ENCODE measurements at places on chromosomes 3 and 15. TPM values are rescaled to one million over a fixed set of nuclear protein-coding genes. Genes with fewer than 3 reads are reported as not detected.

The IGSF10 gene
- polyA plus RNA-seq = 15.3 TPM

The AADACL2 gene
- not detected for polyA plus RNA-seq

The PLSCR2 gene
- not detected for polyA plus RNA-seq

- no peak for DNase-seq
- H3K4me3 ChIP-seq = no peak overlapping the region
- H3K27ac ChIP-seq = no peak overlapping the region
These were observed 63.4 kb downstream of the ERC2 start for GRCh38 chr3:56404884-56405283.

- peaks cover 7% of the 10 kb centered on the region for H3K4me1 ChIP-seq
- no peaks in the 10 kb centered on the region for H3K36me3 ChIP-seq
- H3K27ac ChIP-seq = peak overlapping the region; percentile 91
- no peak for DNase-seq
- peak overlapping the region; percentile 95 for H3K4me3 ChIP-seq
- no peaks in the 10 kb centered on the region for H3K27me3 ChIP-seq
These were observed 634 bp downstream of the MINDY2 start for GRCh38 chr15:58771621-58772250.

- H3K27ac ChIP-seq = no peak overlapping the region
- no peaks in the 10 kb centered on the region for H3K4me1 ChIP-seq
- no peak overlapping the region for H3K4me3 ChIP-seq
- no peaks in the 10 kb centered on the region for H3K36me3 ChIP-seq
- H3K27me3 ChIP-seq = no peaks in the 10 kb centered on the region
These were observed 190.7 kb downstream of the ZIC4 start for GRCh38 chr3:147215660-147216059.

DNA sequence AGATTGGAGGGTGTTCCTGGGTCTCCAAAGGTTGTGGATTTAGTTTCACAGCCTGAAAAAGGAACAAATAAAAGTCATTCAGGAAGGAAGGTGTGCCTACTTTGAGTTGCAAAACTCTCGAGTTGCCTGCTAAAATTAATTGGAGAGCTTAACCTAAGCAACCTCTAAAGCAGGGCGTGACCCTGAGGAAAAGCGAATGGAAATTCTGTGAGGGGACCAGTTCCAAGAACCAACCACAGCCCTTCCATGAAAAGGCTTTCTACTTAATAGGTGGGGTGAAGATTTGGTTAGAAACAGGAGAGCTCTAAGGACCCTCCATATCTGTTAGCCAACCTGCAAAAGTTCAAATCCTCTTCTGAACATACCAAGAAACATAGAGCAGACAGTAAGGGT, 1.5 kb downstream of the CD80 start:
- no peaks in the 10 kb centered on the region for H3K4me1 ChIP-seq
- no peaks in the 10 kb centered on the region for H3K36me3 ChIP-seq
- no peak overlapping the region for H3K27ac ChIP-seq
- H3K27me3 ChIP-seq = no peaks in the 10 kb centered on the region

GRCh38 chr3:173552526-173552925, 155.0 kb downstream of the NLGN1 start:
- H3K4me1 ChIP-seq = no peaks in the 10 kb centered on the region
- no peak overlapping the region for H3K27ac ChIP-seq
- H3K36me3 ChIP-seq = no peaks in the 10 kb centered on the region

DNA sequence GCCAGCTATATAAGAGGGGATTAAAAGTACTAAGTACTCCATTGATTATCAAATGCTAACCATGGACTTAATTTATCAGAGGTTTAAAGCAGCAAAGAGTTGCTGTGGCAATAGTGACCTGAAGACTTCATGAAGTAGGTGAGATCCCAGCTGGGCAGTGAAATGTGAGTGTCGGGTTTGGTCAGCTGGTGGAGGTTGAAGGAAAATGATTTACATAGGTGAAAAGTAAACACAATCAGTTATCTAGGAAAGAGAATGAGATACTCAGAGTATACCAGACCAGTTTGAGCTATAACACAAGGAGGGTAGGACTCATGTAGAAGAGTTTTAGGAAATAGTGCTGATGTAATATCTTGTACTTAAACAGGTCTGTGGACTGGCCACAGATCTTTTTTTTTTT, 16.5 kb upstream of the FBXO22 start:
- H3K4me1 ChIP-seq = no peaks in the 10 kb centered on the region
- no peaks in the 10 kb centered on the region for H3K27me3 ChIP-seq
- H3K4me3 ChIP-seq = no peak overlapping the region
- no peak for DNase-seq
- peaks cover 44% of the 10 kb centered on the region for H3K36me3 ChIP-seq

DNA sequence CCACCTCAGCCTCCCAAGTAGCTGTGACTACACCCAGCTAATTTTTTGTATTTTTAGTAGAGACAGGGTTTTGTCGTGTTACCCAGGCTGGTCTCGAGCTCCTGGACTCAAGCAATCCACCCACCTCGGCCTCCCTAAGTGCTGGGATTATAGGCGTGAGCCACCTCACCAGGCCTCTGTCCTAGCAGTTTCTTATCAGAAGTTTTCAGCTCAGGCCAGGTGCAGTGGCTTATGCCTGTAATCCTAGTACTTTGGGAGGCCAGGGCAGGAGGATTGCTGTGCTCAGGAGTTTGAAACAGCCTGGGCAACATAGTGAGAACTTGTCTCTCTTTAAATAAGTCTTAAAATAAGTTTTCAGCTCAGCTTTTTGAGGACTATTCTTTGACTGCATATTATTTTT, 48.4 kb downstream of the SGO1 start:
- no peak overlapping the region for H3K27ac ChIP-seq
- peaks cover 5% of the 10 kb centered on the region for H3K4me1 ChIP-seq
- no peaks in the 10 kb centered on the region for H3K27me3 ChIP-seq
- no peak for DNase-seq

GRCh38 chr15:82870727-82871320, 61.4 kb downstream of the WHAMM start:
- no peak overlapping the region for H3K4me3 ChIP-seq
- no peaks in the 10 kb centered on the region for H3K36me3 ChIP-seq
- H3K27ac ChIP-seq = no peak overlapping the region
- no peak for DNase-seq
- no peaks in the 10 kb centered on the region for H3K4me1 ChIP-seq
- H3K27me3 ChIP-seq = no peaks in the 10 kb centered on the region

DNA sequence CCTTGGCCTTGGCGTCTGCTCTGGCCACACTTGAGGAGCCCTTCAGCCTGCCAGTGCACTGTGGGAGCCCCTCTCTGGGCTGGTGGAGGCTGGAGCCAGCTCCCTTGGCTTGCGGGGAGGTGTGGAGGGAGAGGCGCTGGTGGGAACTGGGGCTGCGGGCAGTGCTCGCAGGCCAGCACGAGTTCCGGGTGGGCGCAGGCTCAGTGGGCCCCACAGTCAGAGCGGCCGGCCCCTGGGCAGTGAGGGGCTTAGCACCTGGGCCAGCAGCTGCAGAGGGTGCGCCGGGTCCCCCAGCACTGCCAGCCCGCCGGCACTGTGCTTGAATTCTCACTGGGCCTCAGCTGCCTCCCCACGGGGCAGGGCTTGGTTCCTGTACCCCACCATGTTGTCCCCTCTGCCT, 68.7 kb upstream of the KCNAB1 start:
- H3K36me3 ChIP-seq = no peaks in the 10 kb centered on the region
- H3K27me3 ChIP-seq = peaks cover under 1% of the 10 kb centered on the region
- H3K4me3 ChIP-seq = no peak overlapping the region
- no peak for DNase-seq

GRCh38 chr3:168581771-168582225, 486.1 kb upstream of the GOLIM4 start:
- H3K36me3 ChIP-seq = no peaks in the 10 kb centered on the region
- H3K4me1 ChIP-seq = no peaks in the 10 kb centered on the region
- no peaks in the 10 kb centered on the region for H3K27me3 ChIP-seq
- no peak overlapping the region for H3K4me3 ChIP-seq
- H3K27ac ChIP-seq = no peak overlapping the region

DNA sequence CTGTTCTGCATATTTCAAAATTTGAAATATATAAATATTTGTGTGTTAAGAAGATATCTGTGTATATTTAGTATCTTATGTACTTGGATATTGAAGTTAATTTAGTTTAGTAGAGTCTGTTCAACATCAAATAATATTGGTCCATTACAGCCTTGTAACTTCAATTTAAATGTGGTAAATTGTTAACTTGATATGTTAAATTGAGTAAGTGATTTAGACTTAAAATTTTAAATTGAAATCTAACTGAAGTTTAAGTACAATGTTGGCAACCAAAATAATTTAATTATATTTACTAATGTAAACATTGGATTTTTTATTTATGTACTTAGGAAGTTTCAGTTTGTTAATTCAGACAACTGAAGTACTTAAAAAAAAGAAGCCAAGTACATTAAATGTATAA, 343.9 kb upstream of the DNAJC19 start:
- DNase-seq = no peak
- H3K4me3 ChIP-seq = no peak overlapping the region
- no peaks in the 10 kb centered on the region for H3K27me3 ChIP-seq

DNA sequence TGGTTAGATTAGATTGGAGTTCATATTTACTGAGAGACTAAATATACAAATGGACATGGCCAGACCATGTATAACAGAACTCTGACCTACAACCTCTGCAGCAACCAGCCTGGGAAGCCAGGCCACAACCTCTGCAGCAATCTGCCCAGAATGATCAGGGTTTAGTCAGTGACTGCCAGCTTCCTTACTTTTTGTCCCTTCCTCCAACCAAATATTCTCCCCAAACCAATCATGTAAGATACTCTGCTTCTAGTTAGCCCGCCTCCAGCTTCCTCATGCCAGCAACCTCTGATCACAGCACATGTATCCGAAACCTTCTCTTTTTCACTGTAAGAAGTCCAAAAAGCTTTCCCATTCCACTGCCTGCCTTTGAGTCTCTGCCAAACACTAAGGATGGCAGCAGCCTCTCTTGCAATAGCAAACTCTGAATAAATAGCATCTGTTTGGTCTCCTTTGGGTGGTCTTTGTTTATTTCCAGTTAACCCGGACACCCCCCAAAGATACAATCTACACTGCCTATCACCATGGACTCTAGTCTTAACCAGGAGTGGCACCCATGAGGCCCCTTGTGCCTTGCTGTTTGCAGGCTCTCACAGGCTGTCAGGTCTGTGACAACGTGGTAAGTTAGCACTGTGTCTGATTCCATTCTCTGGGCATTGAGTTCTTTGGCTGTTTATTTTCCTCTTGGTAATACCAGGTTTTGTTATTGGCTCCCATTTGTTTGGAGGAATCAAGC, 102.2 kb downstream of the ERC2 start:
- H3K4me3 ChIP-seq = no peak overlapping the region
- H3K36me3 ChIP-seq = no peaks in the 10 kb centered on the region
- no peaks in the 10 kb centered on the region for H3K4me1 ChIP-seq
- H3K27me3 ChIP-seq = no peaks in the 10 kb centered on the region
- DNase-seq = no peak

All from SK-N-SH (cell line).